ENCODE measurements at places on chromosomes 16 and 17.

DNA sequence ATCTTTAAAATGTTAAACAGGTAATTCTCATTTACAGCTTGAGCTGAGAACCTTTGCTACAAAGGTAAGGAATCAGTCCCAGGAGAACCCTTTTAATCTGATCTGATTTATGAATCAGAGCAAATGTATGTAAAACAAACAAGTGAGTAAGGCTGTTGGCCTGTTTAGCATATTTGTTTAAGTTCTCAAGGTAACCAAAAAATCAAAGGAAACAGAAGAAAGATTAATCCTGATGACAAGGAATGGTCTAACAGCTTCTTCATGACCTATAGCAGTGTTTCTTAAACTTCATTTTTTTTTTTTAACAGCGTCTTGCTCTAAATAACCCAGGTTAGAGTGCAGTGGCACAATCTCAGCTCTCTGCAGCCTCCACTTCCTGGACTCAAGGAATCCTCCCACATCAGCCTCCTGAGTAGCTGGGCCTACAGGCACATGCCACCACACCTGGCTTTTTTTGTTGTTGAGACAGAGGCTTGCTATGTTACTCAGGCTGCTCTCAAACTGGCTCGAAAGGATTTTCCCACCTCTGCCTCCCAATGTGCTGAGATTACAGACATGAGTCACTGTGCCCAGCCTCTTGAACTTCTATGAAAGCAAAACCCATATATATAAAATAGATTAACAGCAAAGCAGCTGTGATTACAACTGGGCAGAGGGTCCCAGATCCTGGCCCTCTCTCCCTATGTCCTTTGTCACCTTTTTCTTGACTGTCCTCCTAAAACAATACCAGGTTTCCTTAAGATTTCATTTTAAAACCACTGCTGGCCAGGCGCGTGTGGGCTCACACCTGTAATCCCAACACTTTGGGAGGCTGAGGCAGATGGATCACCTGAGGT lies 5.1 kb upstream of the JPT1 start:
- H3K27me3 ChIP-seq = no peaks in the 10 kb centered on the region
- H3K4me3 ChIP-seq = no peak overlapping the region
- no peak for DNase-seq
- H3K4me1 ChIP-seq = peaks cover 3% of the 10 kb centered on the region
- no peak overlapping the region for H3K27ac ChIP-seq

DNA sequence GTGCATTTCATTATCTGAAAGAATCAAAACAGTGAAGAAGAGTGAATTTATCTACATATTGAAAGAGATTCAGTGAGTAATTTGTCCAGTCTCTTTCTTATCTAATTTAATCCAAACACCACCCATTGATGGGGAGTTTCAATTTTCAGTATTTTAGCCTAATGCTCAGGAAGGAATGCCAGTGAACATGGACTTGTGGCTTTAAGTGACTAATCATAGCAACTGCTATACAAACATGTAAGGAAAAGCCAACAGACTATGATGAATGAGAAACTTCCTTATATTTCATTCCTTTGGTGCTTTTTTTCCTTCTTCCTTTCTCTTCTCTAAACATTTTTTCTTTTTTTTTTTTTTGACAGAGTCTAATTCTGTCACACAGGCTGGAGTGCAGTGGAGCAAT lies 885.8 kb downstream of the KCNJ2 start:
- H3K36me3 ChIP-seq = no peaks in the 10 kb centered on the region
- no peak overlapping the region for H3K4me3 ChIP-seq
- DNase-seq = no peak
- H3K4me1 ChIP-seq = no peaks in the 10 kb centered on the region
- H3K27ac ChIP-seq = no peak overlapping the region

GRCh38 chr16:21523411-21524067 lies 75.8 kb upstream of the METTL9 start:
- H3K4me3 ChIP-seq = no peak overlapping the region
- no peak for DNase-seq
- no peak overlapping the region for H3K27ac ChIP-seq

DNA sequence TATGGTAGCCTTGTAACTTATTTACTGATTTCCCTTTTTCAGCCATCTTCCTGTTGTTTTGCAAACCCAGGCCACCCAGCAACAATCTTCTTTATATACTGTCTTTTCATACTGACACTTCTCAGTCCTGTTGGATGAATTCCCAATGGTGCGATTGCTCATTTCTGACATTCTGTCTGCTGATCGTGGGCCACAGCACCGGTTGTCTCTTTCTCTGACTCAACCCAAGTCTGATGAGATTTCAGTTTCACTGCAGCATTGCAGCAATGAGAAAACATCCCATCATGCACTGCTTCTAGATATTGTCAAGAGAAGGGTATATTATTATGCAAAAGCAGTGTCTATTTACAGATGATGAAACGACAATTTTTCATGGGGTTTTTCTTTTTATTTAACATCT lies 349.2 kb upstream of the HSBP1 start:
- H3K27ac ChIP-seq = no peak overlapping the region
- no peaks in the 10 kb centered on the region for H3K27me3 ChIP-seq
- H3K36me3 ChIP-seq = no peaks in the 10 kb centered on the region

DNA sequence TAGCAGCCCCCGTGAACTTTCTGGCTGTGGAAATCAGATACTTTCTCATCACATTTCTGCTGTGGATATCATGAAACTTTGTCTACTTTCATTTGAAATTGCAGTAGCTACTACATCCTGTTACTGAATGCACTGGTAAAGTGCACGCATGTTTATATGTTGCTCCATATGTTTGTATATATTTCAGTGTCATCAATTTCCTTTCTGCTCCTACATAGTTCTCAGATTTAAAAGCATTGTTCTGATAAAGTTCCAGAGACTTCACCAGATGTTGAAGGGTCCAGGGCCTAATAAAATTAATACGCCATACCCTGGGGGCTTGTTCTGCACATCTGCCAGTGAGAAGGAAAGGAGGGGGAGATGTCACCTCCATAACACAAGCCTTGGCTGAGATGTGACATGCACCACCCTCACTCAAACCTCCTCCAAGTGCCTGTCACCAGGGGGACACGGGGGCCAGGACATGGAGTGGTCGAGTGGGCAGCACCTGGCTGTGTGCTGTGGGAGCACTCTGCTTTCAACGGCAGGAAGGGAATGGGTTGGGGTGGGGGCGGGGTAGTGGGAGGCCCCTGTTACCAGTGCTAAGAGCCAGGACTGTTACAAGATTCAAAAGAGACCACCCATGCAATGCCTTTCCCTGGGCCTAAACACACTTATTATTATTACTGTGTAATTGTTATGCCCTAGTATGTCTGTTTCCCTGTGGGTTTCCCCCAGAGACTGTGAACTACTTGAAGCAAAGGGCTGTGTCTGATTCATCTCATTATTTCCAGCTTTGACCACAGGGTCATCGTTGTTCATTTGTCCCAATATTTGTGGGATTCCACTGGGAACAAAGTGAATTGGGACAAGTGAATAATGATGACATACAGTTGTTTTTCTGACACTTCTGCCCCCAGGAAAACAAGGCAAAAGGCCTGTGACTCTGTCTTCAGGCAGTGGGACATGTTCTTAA lies 193.4 kb downstream of the FOXL1 start:
- no peak overlapping the region for H3K27ac ChIP-seq
- H3K4me3 ChIP-seq = no peak overlapping the region
- H3K27me3 ChIP-seq = no peaks in the 10 kb centered on the region
- DNase-seq = peak; percentile 28
- no peaks in the 10 kb centered on the region for H3K36me3 ChIP-seq

GRCh38 chr16:60763869-60764268 lies 1272.4 kb downstream of the CDH8 start:
- H3K36me3 ChIP-seq = no peaks in the 10 kb centered on the region
- H3K27me3 ChIP-seq = no peaks in the 10 kb centered on the region
- no peaks in the 10 kb centered on the region for H3K4me1 ChIP-seq
- no peak for DNase-seq

DNA sequence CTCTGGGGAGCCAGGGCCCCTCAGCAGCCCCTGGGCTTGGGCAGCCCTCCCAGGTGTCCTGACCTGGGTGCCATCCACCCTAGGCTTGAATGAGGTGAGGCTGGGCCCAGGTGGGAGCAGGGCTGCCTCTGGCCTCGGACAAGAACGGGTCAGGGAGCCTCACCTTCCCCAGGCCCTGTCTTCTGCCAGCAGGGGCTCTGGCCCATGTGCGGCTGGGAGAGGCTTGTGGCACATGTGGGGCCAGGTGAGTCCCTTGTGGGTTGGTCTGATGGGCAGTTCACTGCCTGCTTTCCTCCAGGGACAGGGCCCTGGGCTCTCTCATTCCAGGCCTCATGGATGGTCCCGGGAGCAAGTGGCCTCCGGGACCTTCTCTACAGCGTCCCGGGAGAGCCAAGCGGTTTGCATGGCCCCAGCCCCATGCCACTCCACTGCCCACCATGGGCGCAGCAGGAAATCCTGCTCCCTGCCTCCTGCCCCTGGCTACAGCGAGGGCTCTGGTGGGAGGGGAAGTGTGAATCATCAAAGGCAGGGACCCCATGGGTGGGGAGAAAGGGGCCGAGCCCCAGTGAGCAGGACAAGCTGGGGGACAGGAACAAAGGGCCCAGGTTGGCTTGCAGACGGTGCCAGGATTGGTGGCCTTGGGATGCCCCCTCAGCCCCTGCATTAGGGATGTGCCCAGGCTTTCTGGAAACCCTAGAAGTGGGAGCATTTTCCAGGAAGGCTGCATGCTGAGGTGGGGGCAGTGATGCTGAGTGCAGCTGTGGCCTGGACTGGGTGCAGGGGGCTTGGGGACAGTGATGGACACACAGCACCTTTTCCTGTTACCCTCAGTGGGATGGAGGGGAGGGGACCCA lies 12.2 kb downstream of the VASN start:
- H3K27ac ChIP-seq = peak overlapping the region; percentile 93
- H3K4me3 ChIP-seq = no peak overlapping the region
- no peak for DNase-seq
- peaks cover 45% of the 10 kb centered on the region for H3K36me3 ChIP-seq
- H3K4me1 ChIP-seq = peaks cover 100% of the 10 kb centered on the region

- H3K4me3 ChIP-seq = peak overlapping the region; percentile 78
- peaks cover 10% of the 10 kb centered on the region for H3K36me3 ChIP-seq
- no peaks in the 10 kb centered on the region for H3K27me3 ChIP-seq
- peaks cover 36% of the 10 kb centered on the region for H3K4me1 ChIP-seq
- H3K27ac ChIP-seq = peak overlapping the region; percentile 90
- DNase-seq = no peak
Measured at GRCh38 chr16:19520861-19521331, 1.0 kb downstream of the GDE1 start.

- DNase-seq = peak; percentile 58
- no peaks in the 10 kb centered on the region for H3K27me3 ChIP-seq
- H3K36me3 ChIP-seq = peaks cover 26% of the 10 kb centered on the region
- H3K4me1 ChIP-seq = no peaks in the 10 kb centered on the region
Measured at GRCh38 chr16:84462296-84463210, 41.9 kb downstream of the MEAK7 start.

DNA sequence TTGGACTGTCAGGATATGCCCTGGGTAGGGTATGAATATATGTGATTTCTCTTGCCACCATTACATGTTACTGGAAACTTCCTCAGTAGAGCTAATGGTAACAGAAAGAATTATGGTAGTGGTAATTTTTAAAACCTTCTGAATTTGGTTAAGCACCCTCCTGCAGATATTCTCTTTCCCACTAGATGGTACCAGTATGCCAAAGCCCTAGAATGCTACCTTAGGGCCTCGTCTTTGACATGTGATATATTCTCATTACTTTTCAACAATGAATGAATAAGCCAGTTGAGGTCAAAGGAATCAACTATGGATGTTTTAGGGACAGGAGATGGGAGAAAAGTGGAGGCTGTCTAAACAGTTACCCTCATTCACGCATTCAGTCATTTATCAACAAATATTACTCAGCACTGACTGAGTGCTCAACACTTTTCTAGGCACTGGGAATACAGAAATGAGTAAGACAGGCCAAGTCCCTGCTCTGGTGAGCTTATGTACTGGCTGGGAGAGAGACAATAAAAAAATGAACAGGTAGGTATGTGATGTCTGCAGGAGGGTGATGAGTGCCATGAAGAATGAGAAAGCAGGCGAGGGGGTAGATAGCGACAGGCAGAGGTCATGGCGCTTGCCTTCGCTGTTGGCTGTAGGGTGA lies 14.7 kb downstream of the CDH13 start:
- no peak for DNase-seq
- no peaks in the 10 kb centered on the region for H3K36me3 ChIP-seq

GRCh38 chr17:1899403-1900000 lies 69.7 kb downstream of the RPA1 start:
- no peak overlapping the region for H3K27ac ChIP-seq
- H3K36me3 ChIP-seq = peaks cover 53% of the 10 kb centered on the region
- no peak overlapping the region for H3K4me3 ChIP-seq
- H3K27me3 ChIP-seq = no peaks in the 10 kb centered on the region
